ENCODE measurements at places on chromosomes 7 and 10.

GRCh38 chr7:101112233-101112632 is 14.7 kb upstream of the SERPINE1 start:
- DNase-seq = no peak

- DNase-seq = no peak
Observed at GRCh38 chr10:92382631-92383030, 91.7 kb downstream of the MARCHF5 start.

GRCh38 chr10:7233259-7233991 is 177.4 kb downstream of the SFMBT2 start:
- no peak for DNase-seq

DNA sequence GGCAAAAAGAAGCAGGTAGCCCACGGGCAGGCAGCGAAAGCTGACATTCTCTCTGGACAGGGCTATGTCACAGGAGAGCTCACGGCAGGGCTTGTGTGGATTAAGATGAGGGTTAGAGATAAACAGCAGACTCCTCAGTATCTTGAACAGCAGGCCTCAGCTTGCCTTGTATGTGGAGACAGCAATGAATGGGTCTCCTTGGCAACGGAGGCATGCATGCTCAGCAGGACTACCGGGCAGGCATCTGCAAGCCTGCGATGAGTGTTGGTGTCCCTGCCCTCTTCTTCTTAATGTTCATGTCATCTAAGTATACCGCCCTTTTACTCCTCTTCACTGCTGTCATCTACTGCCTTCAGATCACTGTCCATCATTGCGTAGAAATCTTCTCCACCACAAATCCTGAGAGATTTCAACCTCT is 81.9 kb upstream of the C1GALT1 start:
- DNase-seq = no peak

GRCh38 chr7:133197972-133198544 is 54.8 kb upstream of the EXOC4 start:
- DNase-seq = no peak

DNA sequence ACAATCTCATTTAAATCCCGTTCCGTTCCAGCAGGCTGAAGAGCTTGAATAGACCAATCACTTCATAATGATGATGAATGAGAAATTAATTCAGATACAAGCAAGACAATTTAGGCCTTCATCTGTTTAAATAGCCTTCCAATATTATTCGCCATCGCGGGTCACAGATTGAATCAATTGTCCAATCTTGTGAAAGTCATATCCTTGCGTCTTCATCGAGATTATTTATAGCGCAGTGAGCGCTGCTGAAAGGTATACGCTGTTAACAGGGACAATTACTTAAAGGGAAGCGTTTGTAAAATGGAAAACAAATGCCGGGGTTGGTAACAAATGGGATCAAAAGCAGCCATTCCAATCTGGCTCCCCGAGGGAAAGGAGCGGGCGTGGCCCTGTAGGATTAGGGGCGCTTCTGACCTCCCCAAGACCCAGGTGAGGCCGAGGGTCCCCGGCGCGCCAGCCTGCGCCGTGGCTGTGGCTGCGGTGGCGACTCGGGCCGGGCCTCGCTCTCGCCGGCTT is 8.6 kb downstream of the EVX1 start:
- DNase-seq = no peak

DNA sequence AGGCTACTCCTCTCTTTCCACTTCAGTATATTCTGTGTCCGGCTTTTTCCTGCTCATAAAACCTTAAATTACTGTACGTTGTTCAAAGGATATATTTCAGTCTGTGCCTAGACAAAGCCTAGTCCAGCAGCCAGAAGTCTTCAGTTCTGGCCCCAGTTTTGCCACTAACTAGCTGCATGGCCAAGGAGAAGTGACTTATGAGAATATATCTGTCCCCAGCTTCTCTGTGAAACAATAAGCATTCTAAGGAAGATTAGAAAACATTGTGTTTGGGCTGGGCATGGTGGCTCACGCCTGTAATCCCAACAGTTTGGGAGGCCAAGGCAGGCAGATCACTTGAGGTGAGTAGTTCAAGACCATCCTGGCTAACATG is 105.0 kb upstream of the HDAC9 start:
- no peak for DNase-seq

GRCh38 chr7:37901890-37902524 is 14.6 kb downstream of the SFRP4 start:
- DNase-seq = no peak

GRCh38 chr7:156175003-156175402 is 362.7 kb upstream of the SHH start:
- no peak for DNase-seq

DNA sequence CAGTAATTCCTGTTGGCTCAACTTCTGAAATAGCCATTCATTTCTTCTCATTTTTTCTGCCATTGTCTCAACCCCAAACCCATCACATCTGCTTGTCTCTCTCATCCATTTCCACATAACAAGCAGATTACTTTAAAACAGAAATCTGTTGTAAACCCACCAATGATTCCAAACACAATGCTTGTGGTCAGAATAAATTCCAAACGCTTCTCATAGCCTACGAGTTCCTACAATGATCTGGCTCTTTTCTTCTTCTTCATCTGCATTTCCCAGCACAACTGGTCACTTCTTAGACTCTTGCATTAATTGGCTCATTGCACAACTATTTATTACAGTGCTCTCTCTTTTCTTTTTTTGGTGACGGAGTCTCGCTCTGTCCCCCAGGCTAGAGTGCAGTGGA is 364.1 kb downstream of the GATA3 start:
- DNase-seq = no peak

- DNase-seq = no peak
Observed at GRCh38 chr7:33196221-33196620, 66.9 kb downstream of the BBS9 start.

DNA sequence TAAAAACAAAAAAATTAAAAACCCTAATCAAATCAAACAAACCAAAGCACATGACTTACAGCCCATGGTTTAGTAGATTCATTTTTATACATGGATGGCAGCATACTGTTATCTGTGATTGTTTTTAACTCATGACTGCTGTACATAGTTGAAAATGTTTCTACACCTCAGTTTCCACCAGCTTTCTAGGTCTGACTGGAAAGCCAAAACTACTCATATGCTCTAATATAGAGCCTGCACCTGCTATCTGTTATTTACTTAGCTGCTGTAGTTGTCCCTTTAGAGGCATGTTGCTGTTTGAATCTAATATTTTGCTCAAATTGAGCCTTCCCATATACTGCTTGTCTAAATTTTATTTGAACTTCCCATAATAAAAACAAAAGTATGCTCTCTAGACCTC is 289.9 kb upstream of the LRRN3 start:
- DNase-seq = no peak

GRCh38 chr10:110392868-110393740 is 88.4 kb upstream of the SMNDC1 start:
- DNase-seq = no peak

DNA sequence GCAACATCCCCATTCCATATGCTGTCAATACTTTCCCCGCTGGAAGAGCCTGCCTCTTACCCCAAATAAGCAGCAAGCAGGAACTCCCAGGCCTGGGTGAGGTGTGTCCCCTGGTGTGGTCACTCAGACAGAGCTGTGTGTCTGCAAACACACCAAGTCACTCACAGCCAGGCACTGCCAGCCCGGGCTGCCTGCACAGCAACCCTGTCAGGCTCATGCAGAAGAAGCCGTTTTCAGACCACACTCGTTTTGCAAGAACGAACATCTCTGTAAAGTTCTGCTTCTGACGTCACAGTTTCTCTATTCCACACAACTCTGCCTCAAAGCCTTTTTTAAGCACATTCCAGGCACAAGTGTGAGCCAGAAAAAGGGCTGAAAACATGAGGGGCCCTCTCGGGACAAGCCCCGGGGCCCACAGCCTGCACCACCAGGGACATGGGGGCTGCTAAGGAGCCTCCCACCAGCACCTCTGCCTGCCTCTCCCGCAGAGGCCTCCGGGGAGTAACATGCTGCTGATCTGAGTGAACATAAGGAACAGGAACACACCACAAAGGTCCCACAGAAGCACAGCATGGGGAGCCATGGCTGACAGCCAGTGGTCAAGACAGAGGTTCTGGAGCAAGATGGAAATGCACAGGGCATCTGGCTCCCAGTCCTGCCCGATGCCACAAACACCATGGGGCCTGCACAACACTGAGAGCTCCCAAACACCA is 11.4 kb downstream of the PTPRN2 start:
- no peak for DNase-seq

GRCh38 chr10:45505311-45505710 is 131.3 kb downstream of the ALOX5 start:
- DNase-seq = no peak

GRCh38 chr7:98899816-98900215 is 21.5 kb downstream of the TRRAP start:
- no peak for DNase-seq

DNA sequence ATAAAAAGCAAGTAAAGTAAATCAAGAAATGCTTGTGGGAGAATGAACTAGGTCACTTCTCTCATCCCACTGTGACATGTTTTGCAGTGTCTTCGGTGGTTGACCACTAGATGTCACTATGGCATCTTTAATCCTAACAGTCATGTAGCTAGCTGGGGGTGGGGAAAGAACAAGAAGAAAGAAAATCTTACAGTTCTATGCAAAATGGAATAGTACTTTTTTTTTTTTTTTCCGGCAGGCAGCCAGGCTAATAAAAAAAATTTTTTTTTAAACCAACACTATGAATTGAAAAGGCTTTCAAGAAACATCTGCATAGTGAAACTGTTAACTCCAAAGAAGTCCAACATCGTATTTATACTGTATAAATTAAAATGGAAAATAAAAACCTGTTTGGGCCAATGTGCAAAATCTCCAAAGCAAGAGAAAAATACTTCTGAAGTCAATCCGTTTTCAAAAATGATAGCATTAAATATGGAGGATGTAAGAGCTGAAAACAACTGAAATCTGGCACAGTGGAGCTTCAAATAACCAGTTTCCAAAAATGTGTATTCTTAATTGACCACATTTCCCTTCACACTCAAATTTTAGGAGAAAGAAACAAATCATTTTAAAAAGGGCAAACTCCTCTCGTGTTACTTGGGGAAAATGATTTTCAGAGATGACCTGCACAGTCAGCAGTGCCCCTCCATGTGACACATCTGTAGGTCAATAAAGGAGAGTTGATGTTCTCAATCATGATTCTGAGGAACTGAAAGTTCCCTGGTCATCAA is 38.5 kb downstream of the CDK1 start:
- peak; percentile 24 for DNase-seq

DNA sequence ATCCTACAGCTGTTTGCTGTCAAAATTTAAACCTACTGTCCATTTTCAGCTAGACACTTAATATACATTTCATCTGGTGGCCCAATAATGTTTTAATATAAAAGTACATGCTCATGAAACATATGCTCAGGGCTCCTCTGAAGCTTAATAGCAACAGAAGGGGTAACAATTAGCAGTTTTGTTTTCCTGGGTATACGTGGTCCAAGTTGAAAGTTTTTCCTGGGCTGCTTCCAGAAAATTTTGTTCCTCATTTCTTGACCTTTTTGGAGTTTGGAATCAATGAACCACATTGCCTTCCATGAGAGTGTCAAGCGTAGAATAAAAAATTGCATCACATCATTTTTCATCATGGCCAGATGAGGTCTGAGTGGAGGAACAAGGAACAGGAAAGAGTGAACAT is 537.3 kb upstream of the MGMT start:
- no peak for DNase-seq

DNA sequence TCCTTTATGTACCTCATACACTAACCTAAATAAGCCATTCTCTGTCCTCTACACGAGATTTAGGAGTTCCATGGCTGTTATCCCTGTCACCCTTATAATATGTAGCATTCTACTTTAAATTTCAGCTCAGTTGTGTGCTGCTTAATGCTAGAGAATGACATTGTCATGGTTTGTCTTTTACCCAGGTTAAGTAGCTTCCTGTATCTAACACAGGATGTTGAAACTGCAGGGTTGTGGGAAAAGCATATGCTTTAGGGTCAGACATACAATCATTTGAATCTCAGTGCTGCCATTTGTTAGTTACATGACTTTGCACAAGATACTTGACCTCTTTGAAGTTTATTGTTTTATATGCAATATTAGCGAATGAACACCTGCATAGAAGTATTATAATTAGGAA is 235.1 kb upstream of the CACNA2D1 start:
- no peak for DNase-seq

- DNase-seq = no peak
Observed at GRCh38 chr7:44073664-44074348, 8.4 kb upstream of the PGAM2 start.

GRCh38 chr10:130357226-130357625 is 221.0 kb downstream of the GLRX3 start:
- no peak for DNase-seq

GRCh38 chr10:86733260-86733671 is 23.2 kb upstream of the BMPR1A start:
- DNase-seq = no peak

DNA sequence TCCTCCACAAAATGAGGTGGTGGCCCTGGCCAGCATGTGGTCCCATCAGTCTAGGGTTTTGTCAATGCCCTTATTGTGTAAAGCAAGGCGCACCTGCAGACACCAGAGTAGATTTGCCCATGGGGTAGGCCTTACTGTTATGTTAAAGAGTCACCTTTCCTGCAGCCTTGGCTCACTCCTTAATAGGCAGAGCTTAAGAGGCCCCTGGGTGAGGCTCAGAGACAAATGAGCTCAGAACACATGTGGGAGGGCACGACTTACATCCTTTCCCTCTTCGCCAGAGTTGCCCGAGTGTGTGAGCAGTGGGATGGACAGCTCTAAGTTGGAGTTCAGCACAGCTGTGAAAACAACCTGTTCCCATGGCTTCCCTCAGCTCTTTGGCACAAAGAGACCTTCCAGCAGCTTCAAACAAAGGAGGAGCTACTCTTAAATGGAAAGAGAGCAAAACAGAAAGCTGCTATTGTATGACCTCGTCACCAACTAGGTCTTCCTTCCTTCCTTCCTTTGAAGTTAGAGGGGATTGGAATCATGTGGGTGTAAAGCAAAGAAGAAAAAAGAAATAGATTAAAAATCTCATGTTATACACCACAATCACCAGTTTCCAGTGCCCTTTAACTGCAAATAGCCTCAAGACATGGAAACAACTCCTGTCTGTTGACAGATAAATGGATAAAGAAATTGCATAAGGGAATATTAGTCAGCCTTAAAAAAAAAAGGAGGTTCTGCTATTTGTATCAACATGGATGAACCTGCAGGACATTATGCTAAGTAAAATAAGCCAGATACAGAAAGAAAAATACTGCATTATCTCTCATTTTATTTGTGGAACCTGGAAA is 11.9 kb upstream of the XPNPEP1 start:
- peak; percentile 53 for DNase-seq

- DNase-seq = no peak
Observed at GRCh38 chr10:24853661-24854060, 98.7 kb downstream of the PRTFDC1 start.

GRCh38 chr10:6280291-6280690 is 77.6 kb downstream of the PFKFB3 start:
- no peak for DNase-seq

- no peak for DNase-seq
Observed at GRCh38 chr10:98167191-98167590, 32.7 kb downstream of the R3HCC1L start.
